A375 (cell line): ENCODE measurements at places on chromosomes 13 and 19. TPM values are rescaled to one million over a fixed set of nuclear protein-coding genes. Genes with fewer than 3 reads are reported as not detected.

The UPF1 gene
- total RNA-seq = 101 and 111 TPM in 2 replicates

The C19orf25 gene
- 31.7 and 31.9 TPM in 2 replicates for total RNA-seq

The FCAR gene
- total RNA-seq = not detected in 2 replicates

The C3 gene
- total RNA-seq = 7.9 and 15.0 TPM in 2 replicates

The ZNF132 gene
- 0.16 and 0.19 TPM in 2 replicates for total RNA-seq

The CEACAM8 gene
- not detected in 2 replicates for total RNA-seq

The PRKD2 gene
- 21.9 and 23.3 TPM in 2 replicates for total RNA-seq

The APC2 gene
- 0.45 and 1.1 TPM in 2 replicates for total RNA-seq

The ZNF737 gene
- total RNA-seq = 3.2 and 8.6 TPM in 2 replicates

The IZUMO2 gene
- not detected in 2 replicates for total RNA-seq

The RUBCNL gene
- 0.34 and 0.64 TPM in 2 replicates for total RNA-seq

The ZNF534 gene
- not detected in 2 replicates for total RNA-seq

The KLK2 gene
- total RNA-seq = 0.50 and 1.5 TPM in 2 replicates

The SOX1 gene
- not detected in 2 replicates for total RNA-seq

The CGB2 gene
- total RNA-seq = not detected in 2 replicates

The FOSB gene
- 34.9 and 45.0 TPM in 2 replicates for total RNA-seq

The KRTDAP gene
- not detected in 2 replicates for total RNA-seq

The FAM174C gene
- total RNA-seq = 50.3 and 76.0 TPM in 2 replicates

The FUT3 gene
- 0.11 TPM in 1 of 2 replicates, not detected in the other for total RNA-seq

The PSG7 gene
- total RNA-seq = not detected in 2 replicates

The VSTM1 gene
- 0.45 and 1.0 TPM in 2 replicates for total RNA-seq

The HSD17B14 gene
- total RNA-seq = 0.45 TPM in 1 of 2 replicates, not detected in the other

The PLA2G4C gene
- total RNA-seq = 0.26 TPM in 1 of 2 replicates, not detected in the other

The PINLYP gene
- total RNA-seq = 0.61 TPM in 1 of 2 replicates, not detected in the other

The PLVAP gene
- total RNA-seq = 0.11 TPM in 1 of 2 replicates, not detected in the other

The HRC gene
- total RNA-seq = not detected in 2 replicates

The CYP2B6 gene
- not detected in 2 replicates for total RNA-seq

The SCN1B gene
- 5.4 and 5.7 TPM in 2 replicates for total RNA-seq

The CYP4F3 gene
- 0.03 and 0.08 TPM in 2 replicates for total RNA-seq

The TBXA2R gene
- 0.32 and 0.87 TPM in 2 replicates for total RNA-seq

The ZFP28 gene
- 1.5 and 3.2 TPM in 2 replicates for total RNA-seq

The DIRAS1 gene
- 0.72 and 1.0 TPM in 2 replicates for total RNA-seq

The ZNF575 gene
- 0.11 TPM in 1 of 2 replicates, not detected in the other for total RNA-seq

The ZIK1 gene
- 11.8 and 17.0 TPM in 2 replicates for total RNA-seq

The R3HDM4 gene
- 24.9 and 26.8 TPM in 2 replicates for total RNA-seq

The ZNF98 gene
- 7.4 and 7.8 TPM in 2 replicates for total RNA-seq

The ZNF490 gene
- 8.4 and 12.2 TPM in 2 replicates for total RNA-seq

The ANGPTL8 gene
- total RNA-seq = not detected in 2 replicates

The ZNF587B gene
- total RNA-seq = 32.2 and 37.8 TPM in 2 replicates

The ZFP82 gene
- 3.5 and 3.6 TPM in 2 replicates for total RNA-seq

The CD209 gene
- total RNA-seq = not detected in 2 replicates

The CLEC11A gene
- 17.3 and 17.7 TPM in 2 replicates for total RNA-seq

The AKAP8 gene
- total RNA-seq = 41.6 and 44.8 TPM in 2 replicates

The TRPC4 gene
- total RNA-seq = 4.0 and 6.5 TPM in 2 replicates

The POLD1 gene
- 130 and 138 TPM in 2 replicates for total RNA-seq

The FCER2 gene
- 0.34 and 0.41 TPM in 2 replicates for total RNA-seq

The MISP gene
- 4.4 and 5.9 TPM in 2 replicates for total RNA-seq

The LILRA1 gene
- total RNA-seq = not detected in 2 replicates

The NOVA2 gene
- 0.04 TPM in 1 of 2 replicates, not detected in the other for total RNA-seq

The C19orf53 gene
- 255 and 270 TPM in 2 replicates for total RNA-seq

The LILRB4 gene
- total RNA-seq = not detected in 2 replicates

The EFNA2 gene
- total RNA-seq = not detected in 2 replicates

The TSKS gene
- not detected in 2 replicates for total RNA-seq
